ENCODE measurements at places on chromosomes 7 and 10.

DNA sequence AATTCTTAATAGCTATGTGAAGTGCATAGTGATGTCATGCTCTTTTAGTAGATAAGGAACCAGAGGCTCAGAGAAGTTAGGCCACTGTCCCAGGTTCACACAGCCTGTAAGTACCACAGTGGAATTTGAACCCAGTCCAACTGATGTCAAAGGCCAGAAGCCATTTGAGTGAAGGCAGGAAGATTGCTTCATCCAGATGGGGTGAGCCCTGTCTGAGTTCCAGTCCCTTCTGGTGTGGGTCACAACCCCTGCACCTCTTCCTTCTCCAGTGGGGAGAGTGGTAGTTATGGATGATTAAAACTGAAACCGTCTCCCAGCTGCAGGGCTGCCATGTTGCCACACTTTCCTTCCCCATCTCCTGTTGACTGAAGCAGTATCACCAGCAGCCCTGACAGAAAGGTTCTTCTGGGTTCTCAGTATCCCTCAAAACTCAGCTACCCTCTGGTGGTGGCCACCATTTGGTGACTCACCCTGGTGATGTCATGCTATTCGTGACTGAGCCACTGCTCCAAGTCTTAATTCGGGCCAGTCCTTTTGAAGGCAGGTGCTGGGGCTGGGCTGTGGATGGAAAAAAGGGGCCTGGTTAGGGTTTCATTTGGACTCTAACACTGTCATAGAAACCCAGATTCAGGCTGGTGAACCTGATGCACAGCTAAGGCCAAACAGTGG, 1.5 kb upstream of the C10orf95 start:
- DNase-seq = no peak

- DNase-seq = no peak
These were observed 184.0 kb downstream of the GRID1 start for GRCh38 chr10:86182595-86182994.

DNA sequence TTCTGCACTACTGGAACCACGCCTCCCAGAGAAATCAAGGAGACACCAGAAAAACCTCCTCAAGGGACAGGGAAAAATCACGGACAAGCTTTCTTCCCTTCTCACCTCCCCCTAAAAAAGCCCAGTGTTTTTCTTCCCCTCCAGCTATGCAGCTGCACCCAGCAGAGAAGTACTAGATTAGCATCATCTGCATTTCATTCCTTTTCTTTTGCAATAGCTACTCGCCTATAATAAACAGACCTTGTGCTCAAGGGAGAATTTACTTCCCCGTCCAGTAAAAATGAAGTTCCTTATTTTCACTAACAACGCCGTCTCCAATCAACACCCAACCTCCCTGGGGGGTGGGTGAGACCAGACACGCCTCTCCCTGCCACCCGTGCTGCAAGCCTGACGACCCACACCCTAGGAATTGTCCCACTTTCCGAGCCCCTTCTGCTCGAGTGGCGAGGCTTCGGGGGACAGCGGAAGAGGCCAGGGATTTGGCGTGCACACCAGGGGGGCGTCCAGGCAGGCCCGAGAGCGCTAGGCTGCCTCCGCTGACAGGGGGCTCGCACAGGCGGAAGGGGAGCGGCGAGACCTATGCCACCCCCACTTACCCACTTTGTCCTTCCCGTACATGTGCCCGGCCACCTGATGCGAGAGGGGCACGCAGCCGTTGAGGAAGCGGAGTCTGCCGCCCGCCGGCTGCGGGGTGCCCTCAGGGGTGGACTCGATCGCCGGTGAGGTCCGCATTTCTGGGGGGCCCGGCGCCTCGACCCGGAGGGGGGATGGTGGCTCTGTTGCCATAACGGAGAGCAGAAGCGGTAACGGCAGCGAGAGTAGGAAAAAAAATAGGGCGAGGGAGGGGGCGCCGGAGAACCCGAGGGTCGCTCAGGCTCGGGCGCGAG, 625 bp downstream of the IPMK start:
- DNase-seq = peak; percentile 64

DNA sequence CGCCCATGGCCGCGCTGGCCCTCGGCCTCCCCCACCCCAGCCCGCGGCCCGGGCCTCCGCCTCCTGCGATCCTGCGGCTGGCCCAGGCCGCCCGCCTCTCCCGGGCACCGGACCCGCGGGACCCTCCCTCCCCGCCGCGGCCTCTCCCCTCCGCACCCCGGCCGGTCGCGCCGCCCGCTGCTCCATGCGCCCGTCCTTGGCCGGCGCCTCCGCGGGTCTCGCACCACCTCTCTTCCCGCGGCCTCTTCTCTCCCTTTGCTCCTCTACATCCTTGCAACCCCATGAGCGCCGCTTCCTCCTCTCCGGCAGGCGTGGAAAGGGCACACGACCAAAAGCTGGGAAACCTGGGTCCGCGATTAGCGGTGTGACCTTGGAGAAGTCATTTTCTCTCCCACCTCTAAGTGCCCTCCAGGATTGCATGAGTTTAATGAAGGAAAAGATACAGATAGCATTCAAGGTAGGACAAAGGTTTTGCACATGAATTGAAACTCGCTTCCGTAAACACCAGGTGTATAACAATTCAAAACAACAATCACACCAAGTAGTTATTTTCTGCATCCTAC, 448 bp upstream of the SRPK2 start:
- DNase-seq = peak; percentile 63

GRCh38 chr10:106023329-106023728, 1141.2 kb downstream of the SORCS1 start:
- DNase-seq = no peak

- no peak for DNase-seq
These were observed 51.5 kb upstream of the DIP2C start for GRCh38 chr10:740936-741431.

DNA sequence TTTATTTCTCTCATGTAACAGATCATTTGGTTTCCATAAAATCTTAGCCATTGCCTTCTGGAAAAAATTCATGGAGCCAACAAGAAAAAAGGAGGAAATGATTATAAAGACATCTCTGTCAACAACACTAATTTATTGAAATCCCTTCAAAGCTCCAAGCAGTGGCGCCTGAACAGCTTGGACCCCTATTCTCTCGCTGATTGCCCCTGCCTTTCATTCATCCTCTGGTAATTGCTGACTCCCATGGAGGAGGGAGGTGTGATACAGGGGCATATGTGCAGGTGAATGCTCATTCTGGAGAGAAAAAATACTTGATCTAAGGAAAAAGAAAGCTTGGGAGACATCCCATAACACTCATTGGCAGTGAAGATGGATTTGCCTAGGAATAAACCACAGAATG, 345.5 kb downstream of the FGFR2 start:
- no peak for DNase-seq

DNA sequence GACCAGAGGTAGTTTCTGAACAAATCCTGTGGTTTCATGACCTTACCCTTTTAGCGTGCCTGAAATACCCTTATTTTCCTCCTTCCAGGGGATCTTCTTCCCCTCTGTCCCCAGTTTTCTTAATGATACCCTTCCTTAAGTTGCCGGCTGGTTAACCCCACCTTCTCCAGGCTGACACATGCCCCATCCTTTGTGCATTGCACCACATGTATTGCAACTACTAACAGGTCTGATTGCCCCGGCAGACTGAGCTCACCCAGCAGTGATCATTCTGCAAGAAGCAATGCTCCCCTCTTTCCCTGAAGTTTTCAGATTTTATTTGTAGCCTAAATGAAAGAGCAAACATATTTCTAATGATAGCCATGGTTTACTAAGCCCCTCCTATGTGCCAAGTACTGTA, 108.2 kb downstream of the HIP1 start:
- no peak for DNase-seq

- DNase-seq = no peak
These were observed 512.0 kb downstream of the TCERG1L start for GRCh38 chr10:130799532-130799931.

DNA sequence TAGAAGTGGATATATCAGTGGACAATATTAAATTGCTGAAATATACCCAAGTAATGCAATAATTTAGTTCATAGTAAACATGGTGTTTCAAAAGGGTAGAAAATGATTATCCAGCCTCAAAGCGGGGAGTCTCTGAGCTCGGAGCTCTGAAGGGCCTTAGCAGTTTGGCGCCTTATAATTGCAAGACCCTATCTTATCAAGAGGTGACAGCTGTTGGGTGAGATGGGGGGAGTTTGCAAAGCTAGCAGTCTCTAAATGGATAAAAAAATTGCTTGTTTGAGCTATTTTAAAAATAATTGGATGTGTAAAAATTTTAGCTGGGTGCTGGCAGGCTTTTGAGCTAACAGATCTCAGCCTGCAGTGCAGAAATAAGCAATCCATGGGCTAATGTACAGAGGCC, 219.2 kb downstream of the CCSER2 start:
- DNase-seq = no peak

- DNase-seq = no peak
These were observed 95.6 kb upstream of the ASAH2 start for GRCh38 chr10:50346942-50347341.

DNA sequence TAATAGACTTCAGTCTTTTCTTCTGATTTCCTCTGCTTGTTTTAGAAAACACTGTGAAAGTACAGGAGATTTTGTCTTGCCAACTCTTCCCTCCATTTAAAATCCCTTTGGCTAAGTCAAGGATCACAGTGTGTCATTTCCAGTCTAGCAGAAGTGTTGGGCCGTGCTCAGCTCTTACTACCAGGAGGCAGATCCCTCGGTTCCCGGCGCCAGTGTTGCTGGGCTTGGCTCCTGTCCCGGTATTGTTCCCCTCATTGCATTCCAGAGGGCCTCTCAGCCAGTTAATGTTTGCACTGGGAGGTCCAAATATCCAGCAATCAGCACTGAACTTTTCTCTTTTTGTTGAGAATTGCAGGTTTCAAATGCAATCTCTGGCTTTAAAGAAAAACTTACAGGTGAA, 612.1 kb upstream of the MGMT start:
- DNase-seq = peak; percentile 84

DNA sequence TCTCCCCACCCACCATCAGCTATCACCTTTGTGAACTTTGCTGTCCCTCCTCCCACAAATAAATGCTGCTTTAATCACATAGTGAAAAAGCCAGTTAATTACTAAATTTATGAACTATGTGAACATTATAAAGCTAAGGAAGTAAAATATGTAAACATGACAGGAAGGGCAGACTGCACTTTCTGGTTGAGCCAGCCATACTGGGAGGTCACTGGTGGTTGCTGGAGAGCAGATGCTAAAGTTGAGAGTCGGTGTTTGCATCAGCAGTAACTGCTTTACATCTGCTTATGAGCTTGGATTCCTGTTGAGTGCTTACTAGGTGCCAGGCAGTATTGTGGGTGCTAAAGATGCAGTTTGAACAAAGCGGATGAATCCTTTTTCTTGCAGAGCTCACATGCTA, 209.9 kb upstream of the FZD1 start:
- no peak for DNase-seq

DNA sequence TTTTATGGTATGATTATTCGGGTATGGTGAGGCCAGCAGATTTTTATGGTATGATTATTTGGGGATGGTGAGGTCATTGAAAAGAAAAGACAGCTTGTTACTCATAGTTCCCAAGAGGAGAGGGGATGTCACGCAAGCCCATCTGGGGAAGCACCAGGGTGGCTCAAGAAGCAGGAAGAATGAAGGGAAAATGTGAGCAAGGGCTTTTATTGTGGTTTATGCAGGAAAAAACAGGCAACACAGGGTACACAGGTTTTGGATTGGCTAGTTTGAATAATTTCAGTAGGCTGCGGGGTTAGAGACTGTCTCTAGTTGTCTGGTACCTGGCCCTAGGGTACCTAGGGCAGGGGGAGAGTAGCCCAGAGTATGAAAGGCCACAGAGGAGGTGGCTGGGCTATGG, 26.8 kb upstream of the DGKI start:
- no peak for DNase-seq

- no peak for DNase-seq
These were observed 225.2 kb upstream of the TAC1 start for GRCh38 chr7:97506728-97507127.

GRCh38 chr7:48455363-48455762, 284.1 kb downstream of the ABCA13 start:
- no peak for DNase-seq
